Astrocyte (in vitro differentiated cells and primary cell): ENCODE measurements at places on chromosomes 4 and X. TPM values are rescaled to one million over a fixed set of nuclear protein-coding genes. Genes with fewer than 3 reads are reported as not detected.

DNA sequence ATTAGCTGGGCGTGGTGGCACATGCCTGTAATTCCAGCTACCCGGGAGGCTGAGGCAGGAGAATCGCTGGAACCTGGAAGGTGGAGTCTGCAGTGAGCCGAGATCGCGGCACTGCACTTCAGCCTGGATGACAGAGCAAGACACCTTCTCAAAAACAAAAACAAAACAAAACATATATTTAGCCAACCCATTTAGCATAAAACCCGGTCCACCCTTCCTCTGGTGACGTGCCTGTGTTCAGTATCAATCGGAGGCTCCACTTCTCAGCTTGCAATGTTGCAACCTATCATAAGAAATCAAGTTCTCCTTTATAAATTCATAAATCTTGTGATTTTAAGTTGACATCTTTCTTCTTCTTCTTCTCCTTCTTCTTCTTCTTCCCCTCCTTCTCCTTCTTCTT is 73.9 kb downstream of the SLC34A2 start:
- H3K27me3 ChIP-seq = no peaks in the 10 kb centered on the region
- no peaks in the 10 kb centered on the region for H3K36me3 ChIP-seq
- H3K4me3 ChIP-seq = no peak overlapping the region
- no peak overlapping the region for H3K27ac ChIP-seq
- DNase-seq = no peak

GRCh38 chrX:150907474-150907873 is 9.0 kb upstream of the CD99L2 start:
- no peaks in the 10 kb centered on the region for H3K4me1 ChIP-seq
- no peaks in the 10 kb centered on the region for H3K36me3 ChIP-seq
- no peak for DNase-seq
- H3K4me3 ChIP-seq = no peak overlapping the region
- no peaks in the 10 kb centered on the region for H3K27me3 ChIP-seq

The USP17L5 gene
- not detected in 2 replicates for total RNA-seq

The PAK3 gene
- 13.7 TPM in 2 replicates for total RNA-seq

GRCh38 chr4:16450724-16451123 is 224.5 kb upstream of the TAPT1 start:
- no peak overlapping the region for H3K4me3 ChIP-seq
- H3K27me3 ChIP-seq = peaks cover 2% of the 10 kb centered on the region
- DNase-seq = no peak
- no peaks in the 10 kb centered on the region for H3K36me3 ChIP-seq
- no peaks in the 10 kb centered on the region for H3K4me1 ChIP-seq

GRCh38 chrX:13934731-13935130 is 95.0 kb downstream of the GEMIN8 start:
- peaks cover 4% of the 10 kb centered on the region for H3K27me3 ChIP-seq
- peaks cover 7% of the 10 kb centered on the region for H3K4me1 ChIP-seq
- H3K4me3 ChIP-seq = no peak overlapping the region

- H3K4me3 ChIP-seq = no peak overlapping the region
- no peaks in the 10 kb centered on the region for H3K36me3 ChIP-seq
- no peaks in the 10 kb centered on the region for H3K27me3 ChIP-seq
- no peak overlapping the region for H3K27ac ChIP-seq
- DNase-seq = peak; percentile 57
These were observed 300.9 kb upstream of the FAT4 start for GRCh38 chr4:125013891-125014290.

DNA sequence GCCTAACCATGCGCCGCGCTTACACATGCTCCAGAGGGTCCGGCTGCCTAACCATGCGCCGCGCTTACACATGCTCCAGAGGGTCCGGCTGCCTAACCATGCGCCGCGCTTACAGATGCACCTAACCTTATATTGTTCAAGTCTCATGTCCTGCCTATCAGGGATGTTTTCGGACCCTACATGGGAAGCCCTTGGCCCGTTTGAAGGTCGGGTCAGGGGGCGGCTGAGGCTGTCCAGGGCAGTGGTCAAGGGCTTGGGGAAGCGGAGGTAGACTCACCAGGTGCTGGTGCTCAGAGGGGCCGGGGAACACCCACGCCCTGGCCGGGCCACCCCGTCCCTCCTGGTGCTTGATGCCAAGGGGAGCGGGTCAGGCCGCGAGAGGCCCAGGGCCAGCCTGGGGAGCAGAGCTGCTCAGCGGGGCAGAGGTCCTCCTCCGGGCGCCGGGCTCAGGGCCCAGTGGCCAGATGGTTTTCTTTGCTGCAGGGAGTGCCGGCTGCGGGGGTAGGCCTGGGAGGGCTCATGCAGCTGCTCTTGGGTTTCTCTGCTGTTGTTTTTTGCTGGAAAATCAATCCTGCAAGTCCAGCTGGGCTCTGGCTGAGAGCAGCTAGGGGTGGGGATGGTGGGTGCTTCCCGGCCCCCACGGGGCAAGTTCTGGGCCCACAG is 35.4 kb upstream of the SPON2 start:
- no peaks in the 10 kb centered on the region for H3K27me3 ChIP-seq
- no peak overlapping the region for H3K27ac ChIP-seq
- H3K36me3 ChIP-seq = peaks cover 3% of the 10 kb centered on the region
- H3K4me1 ChIP-seq = peaks cover 20% of the 10 kb centered on the region

The MTTP gene
- 0.29 and 0.41 TPM in 2 replicates for total RNA-seq

The BMPR1B gene
- 12.1 and 14.1 TPM in 2 replicates for total RNA-seq

- peaks cover 14% of the 10 kb centered on the region for H3K27me3 ChIP-seq
- no peak for DNase-seq
- H3K27ac ChIP-seq = no peak overlapping the region
- no peak overlapping the region for H3K4me3 ChIP-seq
- peaks cover 4% of the 10 kb centered on the region for H3K4me1 ChIP-seq
These were observed 5.6 kb upstream of the ABLIM2 start for GRCh38 chr4:8164194-8164565.

GRCh38 chrX:11336201-11336600 is 43.0 kb downstream of the AMELX start:
- DNase-seq = no peak
- no peak overlapping the region for H3K4me3 ChIP-seq
- no peaks in the 10 kb centered on the region for H3K4me1 ChIP-seq
- H3K27ac ChIP-seq = no peak overlapping the region

The FATE1 gene
- total RNA-seq = not detected in 2 replicates

- no peaks in the 10 kb centered on the region for H3K4me1 ChIP-seq
- no peaks in the 10 kb centered on the region for H3K27me3 ChIP-seq
- no peak overlapping the region for H3K4me3 ChIP-seq
- no peak overlapping the region for H3K27ac ChIP-seq
These were observed 111.3 kb downstream of the ZNF674 start for GRCh38 chrX:46433892-46434291.

The SPIN3 gene
- total RNA-seq = 9.7 and 11.6 TPM in 2 replicates

- no peaks in the 10 kb centered on the region for H3K36me3 ChIP-seq
- peak; percentile 72 for DNase-seq
- no peaks in the 10 kb centered on the region for H3K27me3 ChIP-seq
- H3K4me1 ChIP-seq = no peaks in the 10 kb centered on the region
- H3K4me3 ChIP-seq = peak overlapping the region; percentile 91
- H3K27ac ChIP-seq = peak overlapping the region; percentile 94
These were observed 898 bp downstream of the UBQLN2 start for GRCh38 chrX:56564164-56564885.

DNA sequence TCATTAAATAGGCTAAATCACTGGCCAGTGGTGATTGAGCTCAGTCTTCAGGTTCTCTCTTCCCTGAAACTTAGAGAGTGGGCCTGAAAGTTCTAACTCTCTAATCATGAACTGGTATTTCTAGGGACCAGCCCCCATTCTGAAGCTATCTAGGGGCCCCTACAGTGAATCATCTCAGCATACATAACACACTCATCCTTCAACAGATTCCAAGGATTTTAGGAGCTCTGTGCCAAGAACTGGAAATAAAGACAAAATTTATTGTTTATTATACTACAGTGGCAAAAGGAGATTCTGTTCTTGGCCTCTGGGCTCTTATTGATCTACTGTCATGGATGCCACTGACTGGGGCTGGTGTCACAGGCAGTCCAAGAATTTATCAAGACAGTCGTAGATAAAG is 263.8 kb upstream of the IGFBP7 start:
- H3K27ac ChIP-seq = no peak overlapping the region
- H3K4me3 ChIP-seq = no peak overlapping the region
- H3K36me3 ChIP-seq = no peaks in the 10 kb centered on the region

- no peak overlapping the region for H3K27ac ChIP-seq
- H3K27me3 ChIP-seq = no peaks in the 10 kb centered on the region
- H3K4me1 ChIP-seq = no peaks in the 10 kb centered on the region
These were observed 350.4 kb downstream of the FSTL5 start for GRCh38 chr4:161813389-161813788.

DNA sequence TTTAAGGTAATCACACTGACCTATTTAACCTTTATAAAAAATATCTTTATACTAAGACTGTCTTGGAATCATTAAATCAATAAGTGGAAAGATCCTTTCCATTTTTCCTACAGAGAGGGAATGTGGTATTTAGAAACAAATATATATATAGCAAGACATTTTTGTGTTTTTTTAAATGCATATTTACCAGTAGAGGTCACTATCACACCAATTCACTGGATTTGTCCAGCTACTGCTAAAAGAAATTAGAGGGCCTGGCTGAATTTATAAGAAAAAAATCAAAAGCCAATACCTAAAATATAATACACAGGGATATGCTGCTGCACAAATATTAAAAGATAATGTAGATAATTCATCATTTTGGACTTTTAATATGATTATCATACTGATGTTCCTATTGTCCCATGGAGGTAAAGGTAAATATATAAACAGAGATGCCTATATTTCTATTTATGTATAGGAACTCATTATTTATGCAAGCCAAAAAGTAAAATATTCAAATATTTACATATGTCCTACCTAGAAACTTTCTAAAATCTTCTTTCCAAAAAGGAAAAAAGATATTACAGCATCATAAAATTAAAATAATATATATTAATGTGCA is 69.5 kb downstream of the PDE5A start:
- no peaks in the 10 kb centered on the region for H3K27me3 ChIP-seq
- H3K36me3 ChIP-seq = peaks cover 4% of the 10 kb centered on the region
- DNase-seq = peak; percentile 36

- H3K27me3 ChIP-seq = no peaks in the 10 kb centered on the region
- peak; percentile 15 for DNase-seq
- H3K4me3 ChIP-seq = no peak overlapping the region
- H3K4me1 ChIP-seq = peaks cover 3% of the 10 kb centered on the region
- no peaks in the 10 kb centered on the region for H3K36me3 ChIP-seq
These were observed 7.8 kb downstream of the PAPSS1 start for GRCh38 chr4:107712236-107712635.
